Naive thymus-derived CD4-positive, alpha-beta T cell (primary cell): ENCODE measurements at places on chromosomes 2 and 18.

DNA sequence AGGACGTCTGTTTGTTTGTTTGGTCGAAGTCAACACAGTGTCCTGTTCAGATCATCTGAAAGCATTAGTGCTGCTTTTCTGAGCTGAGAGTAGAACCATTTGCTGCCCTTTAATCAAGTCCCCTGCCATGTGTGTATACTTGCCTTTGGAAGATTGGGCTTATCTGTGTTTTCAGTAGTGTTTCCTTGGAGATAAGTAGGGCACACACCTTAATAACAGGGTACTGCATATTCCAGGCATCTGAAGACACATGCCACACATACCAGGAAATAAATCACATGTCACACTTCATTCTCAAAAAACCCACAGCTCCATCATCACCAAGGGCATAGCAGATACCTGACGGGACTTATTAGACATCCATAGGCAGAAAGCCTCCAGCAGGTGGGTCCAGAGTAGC, 157.4 kb downstream of the SOX11 start:
- no peak overlapping the region for H3K4me3 ChIP-seq
- H3K4me1 ChIP-seq = no peaks in the 10 kb centered on the region
- no peaks in the 10 kb centered on the region for H3K36me3 ChIP-seq
- no peak for DNase-seq
- no peak overlapping the region for H3K27ac ChIP-seq
- H3K27me3 ChIP-seq = no peaks in the 10 kb centered on the region

DNA sequence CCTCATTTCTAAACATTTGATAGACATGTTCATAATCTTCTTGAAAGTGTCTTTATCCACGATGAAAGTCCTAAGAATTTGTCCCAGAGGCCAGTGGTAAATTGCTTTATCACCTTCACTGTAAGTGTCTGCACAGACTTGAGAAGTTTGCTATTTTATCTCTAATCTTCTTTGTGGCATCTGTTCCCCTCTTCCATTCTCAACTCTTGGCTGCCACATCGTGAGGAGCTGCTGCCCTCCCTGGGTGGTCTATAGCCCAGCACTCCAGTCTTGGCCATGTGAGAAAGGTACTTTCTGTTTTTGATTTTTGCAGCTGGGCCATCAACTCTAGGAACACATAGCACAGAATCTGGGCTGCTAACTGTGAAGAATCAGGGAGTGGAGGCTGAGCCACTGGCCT, 45.5 kb downstream of the SLC14A2 start:
- H3K4me1 ChIP-seq = peaks cover 23% of the 10 kb centered on the region
- H3K27ac ChIP-seq = no peak overlapping the region
- no peaks in the 10 kb centered on the region for H3K36me3 ChIP-seq

- no peak within 1 kb of the TSS for H3K27ac ChIP-seq
- DNase-seq = no peak
- no peak within 1 kb of the TSS for H3K4me3 ChIP-seq
- no peaks in the 10 kb centered on the region for H3K27me3 ChIP-seq
These were observed at the start of gene ERMN for GRCh38 chr2:157325786-157326185. ERMN (minus strand) TSS chr2:157325824; CDS start chr2:157325642, 182 bp downstream.

DNA sequence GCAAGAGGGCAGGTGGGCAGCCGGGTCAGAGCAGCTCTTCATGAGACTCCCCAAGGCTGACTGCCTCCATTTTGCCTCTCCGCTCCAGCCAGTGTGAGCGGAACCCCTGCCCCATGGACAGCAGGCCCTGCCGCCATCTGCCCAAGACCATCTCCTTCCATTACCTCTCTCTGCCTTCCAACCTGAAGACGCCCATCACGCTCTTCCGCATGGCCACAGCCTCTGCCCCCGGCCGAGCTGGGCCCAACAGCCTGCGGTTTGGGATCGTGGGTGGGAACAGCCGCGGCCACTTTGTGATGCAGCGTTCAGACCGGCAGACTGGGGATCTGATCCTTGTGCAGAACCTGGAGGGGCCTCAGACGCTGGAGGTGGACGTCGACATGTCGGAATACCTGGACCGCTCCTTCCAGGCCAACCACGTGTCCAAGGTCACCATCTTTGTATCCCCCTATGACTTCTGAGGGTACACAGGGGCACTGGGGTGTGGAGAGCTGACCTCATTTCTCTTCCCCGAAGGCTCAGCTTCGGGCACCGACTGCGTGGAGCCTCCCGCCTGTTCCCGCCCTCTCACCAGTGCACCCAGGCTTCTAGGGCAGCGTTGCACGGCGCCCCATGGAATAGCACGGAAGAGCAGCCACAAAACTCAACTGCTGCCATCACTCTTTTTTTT, 49.0 kb downstream of the FBLN7 start:
- no peaks in the 10 kb centered on the region for H3K36me3 ChIP-seq
- H3K27me3 ChIP-seq = no peaks in the 10 kb centered on the region
- H3K4me3 ChIP-seq = peak overlapping the region; percentile 31
- peak overlapping the region; percentile 85 for H3K27ac ChIP-seq
- DNase-seq = no peak
- H3K4me1 ChIP-seq = peaks cover 21% of the 10 kb centered on the region

GRCh38 chr18:23541349-23542093, 38.2 kb downstream of the RMC1 start:
- no peaks in the 10 kb centered on the region for H3K27me3 ChIP-seq
- DNase-seq = no peak
- H3K27ac ChIP-seq = peak overlapping the region; percentile 44
- H3K36me3 ChIP-seq = peaks cover 49% of the 10 kb centered on the region
- peaks cover 11% of the 10 kb centered on the region for H3K4me1 ChIP-seq

DNA sequence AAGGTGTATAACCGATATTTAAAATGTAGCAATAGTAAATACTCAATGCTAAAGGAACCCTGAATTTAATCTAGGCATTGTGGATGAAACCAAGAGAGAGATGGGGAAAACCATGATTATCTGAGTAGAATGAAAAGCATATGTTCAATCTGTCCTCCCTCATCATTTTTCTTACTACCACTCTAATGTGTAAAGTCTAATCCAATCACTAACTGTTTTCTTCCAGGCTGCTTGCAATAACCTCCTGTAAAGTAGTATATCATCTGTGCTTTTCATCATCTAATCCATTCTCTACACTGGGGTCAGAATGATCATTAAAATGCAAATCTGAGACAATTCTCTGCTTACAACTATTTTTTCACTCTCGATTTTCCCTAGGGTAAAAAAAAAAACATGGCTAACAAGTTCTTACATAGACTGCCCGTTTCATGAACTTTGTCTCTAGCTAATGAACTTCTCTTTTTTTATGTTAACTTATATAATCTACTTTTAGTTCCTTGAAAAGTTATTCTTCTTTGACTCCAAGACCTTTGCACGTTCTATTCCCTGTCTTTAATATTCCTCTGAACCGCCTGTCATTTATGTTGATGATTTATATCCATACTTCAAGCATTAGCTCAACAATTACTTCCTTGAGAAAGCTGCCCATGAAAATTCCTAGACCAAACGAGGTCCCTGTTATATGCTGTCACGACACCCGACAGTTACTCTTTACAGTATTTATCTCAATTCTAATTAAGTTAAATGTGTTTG, 94.7 kb upstream of the SLC8A1 start:
- H3K4me3 ChIP-seq = no peak overlapping the region
- no peaks in the 10 kb centered on the region for H3K36me3 ChIP-seq
- H3K4me1 ChIP-seq = no peaks in the 10 kb centered on the region
- H3K27ac ChIP-seq = no peak overlapping the region

DNA sequence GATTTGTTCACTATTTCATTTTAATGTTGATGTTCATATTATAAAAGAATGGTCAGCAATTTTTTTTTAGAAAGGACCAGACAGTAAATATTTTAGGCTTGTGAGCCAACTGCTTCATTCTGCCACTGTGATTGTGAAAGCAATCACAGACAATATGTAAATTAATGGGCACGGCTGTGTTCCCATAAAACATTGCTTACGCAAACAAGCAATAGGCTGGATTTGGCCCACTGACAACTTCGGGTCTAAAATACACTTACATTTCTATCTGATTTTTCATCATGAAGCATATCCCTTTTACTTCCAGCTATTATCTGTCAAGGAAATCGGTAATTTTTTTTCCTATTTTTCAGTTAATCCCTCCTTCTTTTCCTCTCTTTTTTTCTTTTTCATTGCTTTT, 182.2 kb upstream of the CDH2 start:
- no peaks in the 10 kb centered on the region for H3K36me3 ChIP-seq
- no peaks in the 10 kb centered on the region for H3K4me1 ChIP-seq
- no peak overlapping the region for H3K4me3 ChIP-seq
- no peaks in the 10 kb centered on the region for H3K27me3 ChIP-seq

DNA sequence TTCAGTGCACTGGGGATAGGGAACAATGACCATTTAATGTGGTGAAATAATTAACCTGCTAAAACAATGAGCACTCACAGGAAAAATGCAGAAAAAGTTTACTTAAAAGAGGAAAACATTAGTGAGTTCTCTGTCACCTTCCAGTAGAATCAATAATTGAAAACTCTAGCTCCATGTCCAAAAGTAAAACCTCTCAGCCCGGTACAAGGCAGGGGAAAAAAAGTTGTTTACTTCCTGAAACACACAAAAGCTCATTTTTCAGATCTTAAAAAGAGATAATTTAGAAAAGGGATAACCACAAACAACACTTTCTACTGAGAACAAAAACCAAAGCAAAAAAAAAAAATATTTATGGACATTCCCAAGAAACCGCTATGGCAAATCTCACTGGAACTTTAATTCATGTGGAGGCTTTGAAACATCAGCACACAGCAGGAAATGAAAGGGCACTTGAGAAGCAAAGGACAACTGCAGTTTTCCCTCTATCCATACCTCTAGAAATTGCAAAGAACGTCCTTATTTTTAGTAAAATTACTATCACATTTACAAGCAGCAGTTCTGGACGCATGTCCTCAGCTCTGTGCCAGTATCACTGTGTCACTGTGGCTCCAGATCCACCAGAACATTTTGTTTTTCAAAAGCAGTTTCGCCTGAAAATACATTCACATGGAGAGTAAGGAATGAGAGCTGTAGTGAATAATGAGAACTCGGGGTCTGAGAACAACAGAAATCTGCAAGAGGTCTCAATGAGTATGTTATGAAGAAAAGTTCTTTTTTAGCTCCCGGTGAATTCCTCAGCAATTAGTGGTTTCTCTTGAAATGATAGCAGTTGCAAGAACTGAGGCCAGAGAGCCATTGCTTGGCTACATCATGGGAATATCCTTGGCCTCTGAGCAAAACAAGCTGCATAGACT, 44.7 kb upstream of the DNAH7 start:
- H3K4me3 ChIP-seq = no peak overlapping the region
- no peaks in the 10 kb centered on the region for H3K36me3 ChIP-seq
- no peaks in the 10 kb centered on the region for H3K27me3 ChIP-seq
- no peak overlapping the region for H3K27ac ChIP-seq
- no peak for DNase-seq
- H3K4me1 ChIP-seq = no peaks in the 10 kb centered on the region

DNA sequence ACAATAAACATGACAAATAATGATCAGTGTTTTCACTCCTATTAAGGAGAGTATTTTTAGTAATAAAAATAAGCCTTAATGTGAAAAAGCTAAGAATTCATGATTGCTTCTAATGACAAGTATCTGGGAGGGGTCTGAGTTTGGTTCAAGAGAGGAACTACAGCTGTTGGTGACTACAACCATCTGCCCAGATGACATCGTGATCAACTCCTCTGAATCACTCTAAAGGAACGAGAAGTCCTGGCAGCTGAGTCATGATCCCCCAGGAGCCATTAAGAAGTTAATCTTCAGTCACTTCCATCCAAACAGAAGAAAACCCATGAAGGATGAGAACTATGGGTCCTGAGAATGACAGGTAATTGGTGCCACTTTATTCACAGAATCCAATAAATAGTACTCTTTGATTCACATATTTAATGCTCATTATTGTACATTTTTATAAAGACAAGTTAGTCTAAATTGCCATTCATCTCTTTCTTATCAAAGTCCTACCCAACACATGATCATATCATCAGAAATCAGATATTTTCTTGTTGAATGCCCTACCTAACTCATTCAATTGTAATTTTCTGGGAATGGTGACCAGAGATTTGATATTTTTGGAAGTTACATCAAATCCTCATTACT, 6.8 kb downstream of the TFPI start:
- H3K36me3 ChIP-seq = no peaks in the 10 kb centered on the region
- no peak overlapping the region for H3K4me3 ChIP-seq
- no peak for DNase-seq
- no peak overlapping the region for H3K27ac ChIP-seq
- no peaks in the 10 kb centered on the region for H3K4me1 ChIP-seq
- H3K27me3 ChIP-seq = peaks cover 4% of the 10 kb centered on the region

DNA sequence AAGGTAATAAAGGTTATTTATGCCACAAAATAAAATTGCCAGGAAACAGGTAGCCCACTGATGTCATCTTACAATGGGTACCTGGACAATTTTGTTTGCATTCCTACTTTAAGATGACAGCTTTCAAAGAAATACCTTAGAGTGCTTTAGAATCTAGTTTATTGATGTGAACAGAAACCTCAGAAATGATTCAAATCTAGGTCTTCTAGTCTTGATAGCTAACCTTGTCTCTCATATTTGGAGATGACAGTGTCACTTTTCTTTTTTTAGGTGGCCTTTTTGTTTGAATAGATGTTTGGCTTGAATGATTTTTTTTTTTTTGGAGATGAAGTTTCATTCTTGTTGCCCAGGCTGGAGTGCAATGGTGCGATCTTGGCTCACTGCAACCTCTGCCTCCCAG, 69.1 kb downstream of the PIK3C3 start:
- no peak for DNase-seq
- no peaks in the 10 kb centered on the region for H3K4me1 ChIP-seq
- peaks cover 4% of the 10 kb centered on the region for H3K36me3 ChIP-seq
- H3K27me3 ChIP-seq = no peaks in the 10 kb centered on the region
- H3K4me3 ChIP-seq = no peak overlapping the region

DNA sequence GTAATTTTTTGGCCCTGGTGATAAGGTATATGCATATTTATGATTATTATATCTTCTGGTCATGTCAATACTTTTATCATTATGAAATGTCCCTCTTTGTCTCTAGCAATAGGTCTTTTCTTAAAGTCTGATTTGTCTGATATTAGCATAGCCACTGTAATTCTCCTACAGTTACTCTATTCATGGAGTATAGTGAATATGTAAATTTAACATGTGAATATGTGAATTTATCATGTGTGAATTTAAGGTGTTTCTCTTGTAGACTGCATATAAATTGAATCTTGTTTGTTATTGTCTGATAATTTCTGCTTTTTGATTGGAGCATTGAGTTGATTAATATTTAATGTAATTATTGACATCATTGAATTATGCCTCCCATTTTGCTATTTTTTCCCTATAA, 259.4 kb downstream of the HRH4 start:
- no peak overlapping the region for H3K4me3 ChIP-seq
- no peaks in the 10 kb centered on the region for H3K4me1 ChIP-seq
- H3K27ac ChIP-seq = no peak overlapping the region
- H3K36me3 ChIP-seq = no peaks in the 10 kb centered on the region
